ENCODE measurements at places on chromosomes 1 and 21. TPM values are rescaled to one million over a fixed set of nuclear protein-coding genes. Genes with fewer than 3 reads are reported as not detected.
A peak's percentile ranks its signal among the peaks of the same experiment; 100 is the strongest.

The GSTM5 gene
- 39.8 TPM for polyA plus RNA-seq

The AGBL4 gene
- polyA plus RNA-seq = 1.0 TPM

The CCDC185 gene
- 0.20 TPM for polyA plus RNA-seq

The FAM151A gene
- polyA plus RNA-seq = 38.9 TPM

The KCNE2 gene
- polyA plus RNA-seq = 0.83 TPM

The ENO1 gene
- 883 TPM for polyA plus RNA-seq

The CELA2B gene
- not detected for polyA plus RNA-seq

The KCNJ9 gene
- 0.10 TPM for polyA plus RNA-seq

The CASZ1 gene
- 22.5 TPM for polyA plus RNA-seq

The HSD3B1 gene
- polyA plus RNA-seq = 0.36 TPM

The OXCT2 gene
- 0.53 TPM for polyA plus RNA-seq

The MYOG gene
- 0.22 TPM for polyA plus RNA-seq

The IFI44 gene
- 11.1 TPM for polyA plus RNA-seq

The GPR25 gene
- not detected for polyA plus RNA-seq

The RPE65 gene
- 0.10 TPM for polyA plus RNA-seq

- DNase-seq = no peak
These were observed at the start of gene SERTAD4 for GRCh38 chr1:210232511-210233215. SERTAD4 (plus strand) TSS chr1:210232796; CDS start chr1:210237961, 5,165 bp downstream.

- DNase-seq = no peak
These were observed 9.4 kb downstream of the ADAMTS1 start for GRCh38 chr21:26835714-26836265.

DNA sequence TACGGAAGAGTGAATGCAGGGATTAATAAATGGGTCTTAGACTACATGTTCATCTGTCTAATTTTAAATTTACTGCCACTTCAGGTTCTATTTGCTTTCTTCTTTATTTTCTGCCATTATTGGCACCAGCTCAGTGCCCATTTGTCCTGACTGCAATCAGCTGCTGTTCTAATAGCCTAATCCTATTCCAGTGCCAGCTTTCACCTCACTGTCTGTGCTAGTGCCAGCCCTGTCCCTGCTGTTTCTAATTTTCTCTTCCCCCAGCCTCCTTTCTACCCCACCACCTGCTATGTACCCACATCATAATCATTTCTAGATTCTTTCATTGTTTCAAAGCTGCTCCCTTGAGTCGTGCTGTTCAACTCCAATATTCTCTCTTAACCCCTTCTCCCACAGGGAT, 86.4 kb downstream of the KCNK1 start:
- no peak for DNase-seq

- no peak for DNase-seq
These were observed 82.0 kb upstream of the RUNX3 start for GRCh38 chr1:25011943-25012638.

GRCh38 chr1:202416641-202417040, 68.1 kb downstream of the PPP1R12B start:
- no peak for DNase-seq

- DNase-seq = no peak
These were observed 3.4 kb upstream of the LAMB3 start for GRCh38 chr1:209655411-209656231.

GRCh38 chr1:147516157-147516917, 25.0 kb upstream of the BCL9 start:
- no peak for DNase-seq

- DNase-seq = no peak
These were observed 51.5 kb upstream of the VAV3 start for GRCh38 chr1:108016451-108016920.

DNA sequence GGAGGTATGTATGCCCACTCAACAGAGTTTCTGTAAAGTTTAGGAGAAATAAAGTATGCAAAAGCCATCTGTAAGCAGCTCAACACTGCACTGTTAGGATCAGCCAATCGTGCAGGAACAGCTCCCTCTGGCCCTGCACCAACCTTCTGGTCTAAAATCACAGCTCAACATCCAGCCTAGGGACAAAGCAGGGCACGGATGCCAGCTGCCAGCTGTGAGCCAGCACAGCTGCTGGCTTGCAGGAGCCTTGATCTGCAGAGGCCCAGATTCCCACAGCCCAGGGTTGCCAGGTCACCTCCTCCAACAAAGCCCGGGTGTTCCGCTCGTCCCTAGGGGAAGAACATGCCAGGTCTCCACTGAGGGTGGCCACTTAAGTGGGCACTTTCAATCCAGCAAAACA, 8.6 kb downstream of the ACOT7 start:
- DNase-seq = no peak

- no peak for DNase-seq
These were observed 11.4 kb upstream of the PRPF3 start for GRCh38 chr1:150309758-150310508.

- DNase-seq = no peak
These were observed 4.1 kb upstream of the MIS18A start for GRCh38 chr21:32282992-32283391.

GRCh38 chr1:96508233-96508632, 213.4 kb upstream of the PTBP2 start:
- DNase-seq = no peak

GRCh38 chr1:246317332-246318035, 189.6 kb downstream of the SMYD3 start:
- DNase-seq = no peak

- no peak for DNase-seq
These were observed 812.7 kb downstream of the PLA2G4A start for GRCh38 chr1:187641463-187641862.

GRCh38 chr1:17539118-17539476, 401 bp upstream of the ARHGEF10L start:
- DNase-seq = no peak

DNA sequence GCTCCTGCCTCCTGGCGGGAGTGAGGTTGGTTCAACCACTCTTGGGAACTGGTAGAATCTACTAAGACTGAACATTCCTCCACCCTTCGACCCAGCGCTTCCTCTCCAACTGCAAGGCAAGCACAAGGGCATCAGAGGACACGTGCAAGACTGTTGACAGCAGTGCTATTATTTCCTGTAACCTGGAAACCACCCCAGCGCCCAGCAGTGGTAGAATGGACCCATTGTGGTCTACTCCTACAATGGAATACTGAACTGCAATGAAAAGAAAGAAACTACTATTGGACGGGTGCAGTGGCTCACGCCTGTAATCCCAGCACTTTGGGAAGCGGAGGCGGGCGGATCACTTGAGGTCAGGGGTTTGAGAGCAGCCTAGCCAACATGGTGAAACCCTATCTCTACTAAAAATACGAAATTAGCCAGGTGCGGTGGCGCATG, 33.0 kb upstream of the TARDBP start:
- no peak for DNase-seq

- peak; percentile 79 for DNase-seq
These were observed at the start of gene SPAG17 for GRCh38 chr1:118185084-118185832. SPAG17 (minus strand) TSS chr1:118185228; CDS start chr1:118185157, 71 bp downstream.

GRCh38 chr1:166956057-166956850, 19.1 kb downstream of the ILDR2 start:
- no peak for DNase-seq

- no peak for DNase-seq
These were observed 319.4 kb downstream of the TGFB2 start for GRCh38 chr1:218664385-218665170.

GRCh38 chr1:246117066-246117791, 389.9 kb downstream of the SMYD3 start:
- DNase-seq = peak; percentile 41

- no peak for DNase-seq
These were observed 2.8 kb upstream of the KCNA3 start for GRCh38 chr1:110677526-110677925.

DNA sequence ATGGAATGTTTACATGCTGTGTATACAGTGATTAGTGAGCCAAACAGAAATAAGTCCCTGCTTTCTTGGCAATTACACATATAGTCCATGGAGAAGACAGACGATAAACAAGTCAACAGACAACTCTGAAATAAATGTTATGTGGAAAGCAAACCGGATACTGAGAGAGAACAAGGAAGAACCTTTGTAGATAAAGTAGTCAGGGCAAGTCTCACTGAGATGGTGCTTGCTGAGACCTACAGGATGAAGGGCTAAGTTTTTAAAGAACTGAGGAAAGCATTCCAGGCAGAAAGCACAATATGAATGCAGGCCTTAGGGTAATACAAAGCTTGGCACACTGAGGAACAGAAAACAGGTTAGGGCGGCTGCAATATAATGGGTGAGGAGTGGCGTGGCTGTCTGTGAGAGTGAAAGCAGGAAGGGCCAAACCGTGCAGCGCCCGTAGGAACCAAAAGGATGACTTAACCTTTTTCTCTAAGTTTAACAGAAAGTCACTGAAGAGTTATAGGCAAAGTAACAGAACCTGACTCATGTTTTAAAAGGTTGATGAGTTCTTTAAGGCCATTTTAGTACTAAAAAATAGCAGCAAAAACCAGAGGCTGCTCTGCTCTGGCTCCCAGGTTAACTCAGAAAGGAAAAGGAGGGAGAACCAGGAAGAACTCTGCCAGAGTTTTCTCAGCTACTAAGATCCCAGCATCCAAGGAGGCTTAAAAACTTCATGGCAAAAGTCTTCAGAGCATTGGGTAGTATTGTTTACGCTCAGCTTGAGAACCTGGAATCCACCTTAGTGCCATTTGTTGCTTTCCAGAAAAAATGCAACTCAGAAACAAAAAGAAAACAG, 8.7 kb upstream of the TTF2 start:
- DNase-seq = no peak

DNA sequence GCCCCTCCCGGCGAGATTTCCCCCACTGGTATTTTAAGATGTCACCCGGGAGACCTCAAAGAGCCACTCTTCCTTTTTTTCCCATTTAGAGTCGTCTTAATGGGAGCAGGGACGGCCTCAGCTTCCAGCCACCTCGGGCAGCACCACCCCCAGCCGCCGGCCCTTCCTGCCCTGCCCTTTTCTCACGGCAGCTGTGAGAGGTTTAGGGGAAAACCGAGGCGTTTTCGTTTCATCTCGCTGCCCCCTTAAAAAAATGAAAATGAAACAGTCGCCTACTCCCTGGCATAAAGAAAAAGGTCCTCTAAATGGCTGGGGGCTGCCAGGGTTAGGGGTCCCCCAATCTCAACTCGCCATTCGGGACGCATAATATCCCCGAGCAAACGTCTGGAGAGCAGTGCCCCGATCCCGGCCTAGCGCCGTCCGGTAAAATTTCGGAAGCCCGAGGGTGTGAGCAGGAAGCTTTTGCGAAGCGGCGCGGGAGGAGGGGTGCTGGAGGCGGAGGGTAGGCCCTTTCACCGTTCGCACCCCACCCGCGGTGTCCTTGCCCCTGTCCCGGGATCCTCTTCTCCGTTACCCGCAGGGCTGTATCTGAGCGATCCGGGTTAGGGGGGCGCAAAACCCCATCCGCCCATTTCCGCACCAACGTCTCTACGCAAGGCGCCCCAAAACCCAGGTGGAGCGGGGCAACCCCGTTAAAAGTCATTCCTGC, 1.2 kb downstream of the RUNX3 start:
- DNase-seq = no peak

GRCh38 chr1:47592296-47593012, 154.6 kb downstream of the FOXD2 start:
- DNase-seq = no peak

DNA sequence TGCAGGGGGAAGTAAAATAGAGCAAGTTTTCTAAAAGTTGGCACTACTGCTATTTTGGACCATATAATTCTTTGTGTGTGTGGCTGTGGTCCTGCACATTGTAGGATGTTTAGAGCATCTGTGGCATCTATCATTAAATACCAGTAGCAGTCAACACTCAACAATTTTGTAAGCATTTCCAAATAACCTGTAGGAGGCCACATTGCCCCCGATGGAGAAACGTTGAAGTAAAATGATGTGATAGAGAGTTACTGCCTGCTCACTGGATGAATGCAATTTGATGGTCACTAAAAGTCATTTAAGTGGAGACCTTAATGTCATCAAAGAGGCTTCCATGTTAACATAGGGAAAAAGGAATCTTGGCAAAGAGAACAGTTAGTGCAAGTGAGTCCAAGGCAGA, 560.8 kb downstream of the NEGR1 start:
- no peak for DNase-seq

DNA sequence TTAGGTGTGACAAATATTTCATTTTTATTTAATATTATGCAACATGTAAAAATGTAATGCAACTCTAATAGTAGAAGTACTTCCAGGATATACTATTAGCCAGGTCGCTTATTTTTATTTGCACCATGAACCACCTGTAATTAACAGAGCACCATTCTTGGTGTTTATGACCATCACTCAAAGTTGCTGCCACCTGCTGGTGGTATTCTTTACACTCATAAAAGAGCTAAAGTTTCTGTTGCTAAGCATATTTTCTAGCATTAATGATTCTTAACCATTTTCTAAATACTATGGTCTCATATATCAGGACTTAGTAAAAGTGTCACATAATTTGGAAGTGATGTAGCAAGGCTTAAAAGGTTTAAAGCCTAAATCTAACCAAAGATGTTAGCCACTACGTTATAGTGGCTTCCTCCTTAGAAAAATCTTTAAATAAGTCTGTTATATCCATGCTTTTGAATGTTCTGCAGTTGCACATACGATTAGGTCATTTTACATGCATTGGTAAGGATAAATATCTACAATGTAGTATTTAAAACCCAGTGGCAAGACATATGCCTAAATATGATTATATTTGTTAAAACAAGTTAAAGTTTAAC, 244.5 kb downstream of the NEGR1 start:
- no peak for DNase-seq

DNA sequence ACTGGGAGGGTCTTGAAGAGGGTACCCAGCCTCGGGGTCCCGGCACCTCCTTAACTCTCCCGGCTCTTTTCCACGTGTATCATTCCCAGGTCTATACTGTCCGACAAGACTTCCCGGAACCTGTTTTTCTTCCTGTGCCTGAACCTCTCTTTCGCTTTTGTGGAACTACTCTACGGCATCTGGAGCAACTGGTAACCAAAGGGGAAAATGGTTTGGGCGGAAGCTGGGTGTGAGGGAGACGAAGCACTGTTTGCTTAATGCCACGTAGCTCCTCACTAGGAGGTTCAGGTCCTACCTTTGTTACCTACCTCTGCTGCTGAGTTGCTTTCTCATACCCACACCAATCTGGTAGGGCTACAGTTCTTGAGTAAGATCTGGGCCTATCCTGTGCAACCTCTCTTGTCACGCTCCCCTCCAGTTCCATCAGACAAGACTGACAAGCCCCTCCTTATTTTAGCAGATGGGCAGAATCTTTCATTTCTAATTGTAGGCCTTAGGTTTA, 642 bp downstream of the SLC30A7 start:
- peak; percentile 34 for DNase-seq

DNA sequence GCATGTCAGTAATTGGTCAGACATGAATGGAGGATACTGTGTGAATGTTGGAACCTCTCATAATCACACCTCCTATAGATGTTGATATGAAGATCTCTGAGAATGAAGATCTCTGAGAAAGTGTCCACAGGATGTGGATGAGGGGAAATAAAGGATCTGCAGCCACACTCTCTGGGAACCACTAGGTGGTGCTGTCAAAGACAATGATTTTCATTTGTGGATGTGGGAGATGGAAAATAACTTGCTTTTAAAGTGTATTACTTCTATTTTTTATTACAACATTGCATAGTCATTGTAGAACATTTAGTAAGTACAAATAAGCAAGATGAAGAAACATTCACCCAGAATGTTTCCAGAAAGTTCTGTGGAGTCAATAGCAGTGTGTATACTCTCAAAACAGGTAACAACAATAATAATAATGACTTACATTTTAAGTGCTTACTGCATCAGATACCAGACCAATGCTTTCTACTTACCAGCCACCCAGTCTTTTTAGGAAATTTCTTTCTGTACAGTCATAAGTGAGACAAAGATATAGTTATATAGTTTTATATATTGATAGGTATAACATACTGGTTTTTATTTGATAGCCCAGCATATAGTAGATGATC, 128.2 kb downstream of the ATG4C start:
- DNase-seq = no peak

Data from left renal cortex interstitium (tissue), 4 donors.